Right ventricle myocardium superior (tissue), 1 donor: ENCODE measurements at places on chromosomes 11 and 22. TPM values are rescaled to one million over a fixed set of nuclear protein-coding genes. Genes with fewer than 3 reads are reported as not detected.

LRP4 gene
- 20.3 TPM for total RNA-seq

OR9I1 gene
- total RNA-seq = not detected

LRRC32 gene
- 30.3 TPM for total RNA-seq

OR8D2 gene
- not detected for total RNA-seq

TRIM51 gene
- total RNA-seq = not detected

FAM118A gene
- 21.1 TPM for total RNA-seq

DSCAML1 gene
- total RNA-seq = 0.83 TPM

BLID gene
- total RNA-seq = 0.35 TPM

OR4A47 gene
- total RNA-seq = not detected

PAX6 gene
- not detected for total RNA-seq

CASP5 gene
- total RNA-seq = not detected

TRPC6 gene
- 0.16 TPM for total RNA-seq

MCHR1 gene
- 0.54 TPM for total RNA-seq

CHEK1 gene
- 0.83 TPM for total RNA-seq

TEX12 gene
- total RNA-seq = not detected
